ENCODE measurements at places on chromosomes 6 and 20.

DNA sequence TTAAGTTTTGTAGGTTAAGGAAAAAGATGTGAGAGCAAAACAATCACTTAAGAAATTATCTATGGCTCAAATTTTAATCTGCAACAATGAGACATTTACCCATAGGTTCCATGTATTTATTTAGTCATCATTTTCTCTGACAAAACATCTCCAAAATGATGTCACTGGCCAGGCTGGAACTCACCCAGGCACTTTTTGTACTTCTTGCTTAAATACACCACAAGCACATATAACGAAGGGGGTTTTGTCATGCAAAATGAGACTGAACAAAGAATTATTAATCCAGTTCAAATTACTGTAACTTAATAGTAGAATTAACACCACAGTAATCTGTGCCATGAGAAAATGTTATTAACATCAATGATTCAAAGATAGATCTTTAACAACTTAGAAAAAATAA is 200.5 kb downstream of the PTPRK start:
- DNase-seq = no peak

DNA sequence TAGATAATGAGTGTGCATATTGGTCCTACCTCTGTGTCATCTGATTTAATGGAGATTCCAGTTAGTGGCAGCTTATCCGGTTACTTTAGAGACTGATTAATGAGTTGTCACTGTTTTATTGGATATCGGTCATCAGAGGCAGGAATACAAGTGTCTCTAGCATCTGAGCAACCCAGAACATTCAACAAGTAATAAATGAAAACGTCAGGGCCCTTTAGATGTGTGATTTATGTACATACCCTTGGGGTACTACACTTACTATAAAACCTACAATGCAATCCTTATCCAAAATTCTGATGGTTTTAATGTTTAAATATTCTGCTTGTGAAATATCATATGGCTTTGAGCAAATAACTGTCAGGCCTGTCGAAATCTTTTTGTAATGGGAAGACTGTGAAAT is 1117.9 kb upstream of the FLRT3 start:
- no peak for DNase-seq

DNA sequence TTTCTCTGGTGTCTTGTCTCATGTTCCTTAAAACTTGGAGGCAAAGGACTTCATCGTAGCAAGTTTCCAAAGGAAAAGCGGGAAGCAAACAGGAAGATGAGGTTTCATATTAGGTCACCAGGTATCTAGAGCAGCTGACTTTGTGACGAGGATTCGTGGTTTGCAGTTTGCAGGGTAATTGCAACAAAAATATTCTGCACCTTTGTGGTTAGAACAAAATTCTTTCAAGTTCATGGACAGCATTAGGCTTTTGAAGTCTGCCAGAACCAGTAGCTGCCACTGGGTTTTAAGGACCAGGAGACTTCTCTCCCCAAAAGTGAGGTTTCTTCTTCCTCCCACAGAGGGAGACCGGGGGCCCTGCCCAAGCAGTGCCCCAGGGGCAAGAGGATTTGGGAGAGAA is 63.4 kb downstream of the RPP40 start:
- no peak for DNase-seq

GRCh38 chr6:16544521-16544920 is 216.7 kb downstream of the ATXN1 start:
- no peak for DNase-seq

- DNase-seq = no peak
Measured at GRCh38 chr6:151763303-151763702, 44.2 kb upstream of the ESR1 start.

- DNase-seq = no peak
Measured at GRCh38 chr20:35657271-35657670, 7.4 kb downstream of the CPNE1 start.

- DNase-seq = no peak
Measured at GRCh38 chr6:44892579-44892978, 435.6 kb upstream of the RUNX2 start.

DNA sequence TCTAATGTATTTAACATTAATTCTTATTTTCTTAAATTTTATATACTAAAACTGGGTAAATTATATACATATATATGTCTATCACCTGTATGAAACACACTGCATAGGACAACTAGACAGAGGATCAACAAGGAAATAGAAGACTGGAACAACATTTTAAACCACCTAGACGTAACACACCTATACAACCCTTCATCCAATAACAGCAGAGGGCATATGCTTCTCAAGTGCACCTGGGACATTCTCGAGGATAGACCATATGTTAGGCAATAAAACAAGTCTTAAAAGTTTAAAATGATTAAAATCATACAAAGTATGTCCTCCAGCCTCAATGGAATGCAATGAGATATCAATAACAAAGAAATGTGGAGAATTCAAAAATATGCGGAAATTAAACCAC is 45.2 kb downstream of the RPP40 start:
- no peak for DNase-seq

- no peak for DNase-seq
Measured at GRCh38 chr6:6655805-6656251, 67.3 kb downstream of the LY86 start.

- DNase-seq = no peak
Measured at GRCh38 chr6:101722991-101723579, 329.6 kb downstream of the GRIK2 start.

- DNase-seq = no peak
Measured at GRCh38 chr20:45944965-45945677, 10.6 kb downstream of the PCIF1 start.

DNA sequence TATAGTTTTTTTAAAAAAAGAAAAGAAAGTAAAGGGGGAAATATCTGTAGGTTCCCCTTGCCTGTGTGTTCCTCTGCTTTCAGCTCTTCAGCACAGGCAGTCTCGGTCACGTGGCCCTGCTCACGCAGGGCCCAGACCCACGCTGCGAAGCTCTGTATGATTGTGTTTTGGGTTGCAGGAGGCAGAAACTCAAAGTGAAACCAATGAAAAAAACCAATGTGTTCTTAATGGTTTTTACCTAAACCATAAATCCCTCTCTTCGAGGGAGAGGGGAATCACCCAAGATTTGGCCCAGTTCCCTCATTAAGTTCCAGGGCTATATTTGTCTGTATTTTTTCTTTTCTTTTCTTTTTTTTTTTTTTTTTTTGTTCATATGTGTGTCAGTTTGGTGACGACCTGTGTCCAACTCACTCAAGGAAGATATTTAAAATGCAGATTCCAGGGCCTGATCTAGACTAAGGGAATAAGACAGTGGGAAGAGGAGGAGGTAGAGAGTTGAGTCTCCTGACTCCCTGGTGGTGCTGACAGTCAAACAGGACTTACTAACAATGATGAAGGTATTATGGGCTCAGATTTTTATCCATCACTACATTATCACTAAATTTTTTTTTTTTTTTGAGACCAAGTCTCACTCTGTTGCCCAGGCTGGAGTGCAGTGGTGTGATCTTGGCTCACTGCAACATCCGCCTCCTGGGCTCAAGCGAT is 33.8 kb upstream of the RREB1 start:
- DNase-seq = no peak

GRCh38 chr6:166541366-166541765 is 45.1 kb downstream of the RAMACL start:
- DNase-seq = no peak

GRCh38 chr6:19569563-19569962 is 267.6 kb upstream of the ID4 start:
- DNase-seq = no peak

GRCh38 chr20:24001712-24002405 is 13.3 kb upstream of the GGTLC1 start:
- no peak for DNase-seq

- no peak for DNase-seq
Measured at GRCh38 chr20:52621401-52621800, 350.8 kb upstream of the TSHZ2 start.

GRCh38 chr6:159082039-159082815 is 37.4 kb upstream of the TAGAP start:
- no peak for DNase-seq

GRCh38 chr6:40369891-40370290 is 217.3 kb downstream of the LRFN2 start:
- DNase-seq = no peak

DNA sequence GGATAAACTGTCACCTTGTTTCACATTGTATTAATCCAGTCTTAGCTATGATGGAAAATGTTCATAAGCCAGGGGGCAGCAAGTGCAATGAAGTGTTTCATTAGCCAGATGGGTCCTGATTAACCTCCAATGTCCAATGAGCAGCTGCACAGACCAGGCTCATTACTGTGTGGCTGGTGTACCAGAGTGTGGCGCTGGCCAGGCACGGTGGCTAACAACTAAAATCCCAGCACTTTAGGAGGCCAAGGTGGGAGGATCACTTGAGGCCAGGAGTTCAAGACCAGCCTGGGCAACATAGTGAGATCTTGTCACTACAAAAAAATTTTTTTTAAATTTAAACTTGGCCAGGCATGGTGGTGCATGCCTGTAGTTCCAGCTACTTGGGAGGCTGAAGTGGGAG is 201.7 kb upstream of the FOXQ1 start:
- DNase-seq = no peak

GRCh38 chr6:3561725-3562124 is 104.9 kb upstream of the SLC22A23 start:
- no peak for DNase-seq

DNA sequence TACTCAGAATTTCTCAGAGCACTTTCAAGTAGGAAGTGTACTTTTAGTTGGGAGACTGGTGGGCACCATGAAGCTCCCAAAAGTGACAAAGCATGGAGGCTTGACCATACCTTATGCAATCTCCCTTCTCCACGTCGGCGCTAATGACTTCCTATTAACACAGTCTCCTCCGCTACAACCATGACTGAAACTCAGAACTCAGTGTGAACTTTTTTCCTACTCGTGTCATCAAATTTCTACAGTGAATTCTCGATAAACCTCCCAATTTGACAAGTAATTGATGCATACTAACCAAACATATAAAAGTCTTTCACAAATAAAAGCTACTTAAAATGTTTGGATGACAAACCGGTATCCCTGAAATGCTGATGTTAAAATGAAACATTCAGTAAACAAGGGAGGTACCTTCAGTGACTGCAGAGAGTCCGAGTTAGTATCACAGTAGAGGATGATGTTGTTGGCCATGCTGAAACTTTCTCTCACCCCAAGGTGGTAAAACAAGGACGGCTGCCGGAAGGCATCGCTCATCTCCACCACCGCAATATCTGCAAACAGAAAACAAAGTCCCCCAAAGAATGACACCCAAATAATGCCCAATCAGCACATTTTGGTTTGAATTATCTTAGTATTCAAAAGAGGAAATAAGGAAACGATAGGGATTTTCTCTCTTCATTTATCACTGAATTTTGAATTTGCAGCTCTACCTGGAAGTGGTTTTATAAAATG is 72.1 kb downstream of the MAP3K5 start:
- DNase-seq = no peak

DNA sequence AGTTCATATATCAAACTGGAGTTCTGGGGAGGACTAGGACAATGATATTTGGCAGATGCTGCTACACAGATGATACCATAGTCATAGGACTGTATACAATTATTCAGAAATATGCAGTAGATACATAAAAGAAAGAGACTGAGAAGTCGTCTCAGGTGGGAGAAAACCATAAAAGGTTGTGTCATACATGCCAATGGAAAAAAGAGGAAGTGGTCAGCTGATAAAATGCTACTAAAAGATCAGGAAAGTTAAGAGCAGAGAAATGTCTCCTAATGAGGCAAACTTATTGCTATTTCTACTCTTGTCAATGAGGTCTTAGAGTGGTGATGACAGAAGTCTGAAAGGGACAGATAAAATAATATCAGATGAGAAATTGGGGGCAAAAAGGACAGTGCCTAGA is 407.6 kb downstream of the COL12A1 start:
- no peak for DNase-seq

DNA sequence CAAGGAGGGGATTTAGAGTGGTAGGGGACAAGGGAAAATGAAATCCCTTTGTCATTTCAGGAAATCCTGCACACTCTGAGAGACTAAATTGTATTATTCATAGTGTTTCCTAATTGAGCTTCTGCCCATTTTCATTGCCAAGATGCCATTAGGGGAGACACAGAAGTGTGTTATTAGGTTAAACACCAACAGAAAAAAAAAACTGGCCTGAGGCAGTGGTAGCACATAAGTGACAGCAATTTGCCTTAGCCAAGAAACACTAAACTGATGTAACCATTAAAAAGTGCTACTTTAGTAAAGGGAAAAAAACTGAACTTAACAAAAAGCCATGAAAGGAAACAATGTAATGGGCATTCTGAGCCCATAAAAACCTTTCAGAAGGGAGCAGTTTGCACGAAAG is 270.5 kb upstream of the PLN start:
- DNase-seq = no peak

- no peak for DNase-seq
Measured at GRCh38 chr20:4135385-4136077, 120.2 kb upstream of the RNF24 start.

DNA sequence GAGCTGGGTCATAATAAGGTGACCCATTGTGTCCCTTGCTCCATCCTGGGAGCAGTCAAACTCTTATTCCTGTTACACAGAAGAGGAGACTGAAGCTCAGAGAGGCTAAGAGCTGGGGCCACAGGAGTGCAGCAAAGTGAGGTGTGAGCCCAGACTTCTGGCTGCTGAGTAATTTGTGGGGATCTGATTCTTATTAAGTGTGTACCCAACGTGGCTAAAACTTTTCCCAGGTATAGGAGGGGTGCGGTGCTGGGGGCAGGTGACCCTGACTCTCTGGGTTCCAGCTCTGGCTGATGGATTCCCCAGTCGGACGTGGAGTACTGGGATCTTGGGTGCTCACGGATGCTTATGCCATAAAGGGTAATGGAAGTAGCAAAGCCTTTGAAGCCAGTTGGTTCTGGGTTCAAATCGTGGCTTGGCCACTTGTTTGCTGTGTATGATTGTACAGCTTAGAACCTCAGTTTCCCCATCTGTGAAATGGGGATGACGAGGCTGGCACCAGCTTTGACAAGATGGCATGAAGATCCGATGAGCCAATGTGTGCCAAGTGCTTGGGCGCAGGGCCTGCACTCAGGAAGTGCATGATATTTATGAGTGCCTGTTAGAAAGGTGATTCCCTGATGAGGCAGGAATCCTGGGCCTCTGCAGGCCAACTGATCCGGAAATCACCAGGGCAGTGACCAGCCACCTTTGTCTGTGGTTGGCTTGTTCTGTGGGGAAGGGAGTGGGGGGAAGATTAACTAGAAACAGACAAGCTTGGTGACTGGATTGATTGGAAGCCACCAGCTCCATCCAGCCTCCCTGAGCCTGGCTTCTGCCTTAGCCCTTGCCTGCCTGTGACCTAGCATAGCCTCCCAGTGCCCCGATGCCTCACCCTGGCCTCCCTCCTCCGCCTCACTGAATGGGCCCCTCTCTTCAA is 6.0 kb downstream of the SRC start:
- no peak for DNase-seq

GRCh38 chr6:134943522-134944111 is 6.3 kb downstream of the ALDH8A1 start:
- no peak for DNase-seq

- no peak for DNase-seq
Measured at GRCh38 chr20:63814891-63815614, 16.0 kb downstream of the ZBTB46 start.

GRCh38 chr6:125512621-125513020 is 210.9 kb upstream of the HDDC2 start:
- no peak for DNase-seq

- no peak for DNase-seq
Measured at GRCh38 chr6:10403385-10404106, 11.3 kb downstream of the TFAP2A start.
